SJCRH30 (cell line): ENCODE measurements at places on chromosomes 16 and 17. TPM values are rescaled to one million over a fixed set of nuclear protein-coding genes. Genes with fewer than 3 reads are reported as not detected.

Gene UMOD
- not detected in 2 replicates for total RNA-seq

Gene TBX21
- total RNA-seq = not detected in 2 replicates

- no peak for DNase-seq
Measured at GRCh38 chr16:15620611-15621195, 22.3 kb downstream of the MARF1 start.

DNA sequence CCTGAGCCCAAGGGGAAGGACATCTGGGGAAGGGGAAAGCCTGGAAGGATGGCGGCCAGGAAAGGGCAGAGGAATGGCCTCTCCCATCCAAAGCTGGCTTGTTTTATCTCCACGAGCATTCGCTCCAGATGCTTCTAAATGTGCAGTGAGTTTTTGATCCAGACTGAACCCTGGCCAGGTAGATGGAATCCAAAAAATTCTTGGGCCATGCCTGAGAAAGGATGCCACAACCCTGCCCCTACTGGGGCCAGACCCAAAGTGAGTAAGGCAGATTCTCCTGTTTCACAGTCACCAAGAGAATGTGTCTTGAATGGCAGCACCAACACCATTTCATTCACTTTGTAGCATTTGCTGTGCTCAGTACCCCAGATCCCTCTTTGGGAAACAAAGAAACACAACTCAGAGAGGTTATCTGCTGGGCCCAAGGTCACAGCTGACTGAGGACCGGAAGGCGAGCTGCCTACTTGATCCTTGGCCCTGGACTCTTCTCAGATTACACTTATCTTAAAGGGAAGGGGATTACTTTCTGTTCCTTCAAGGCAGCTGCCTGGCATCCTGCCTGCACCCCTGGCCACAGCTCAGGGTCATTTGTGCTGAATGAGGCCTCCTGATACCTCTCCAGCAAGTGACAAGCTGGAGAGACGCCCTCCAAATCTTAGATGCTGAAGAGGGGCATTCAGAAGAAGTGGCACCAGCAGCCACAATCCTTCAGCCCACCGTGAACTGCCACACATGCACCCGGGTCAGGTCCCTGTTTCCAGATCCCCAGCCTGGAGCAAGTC, 3.6 kb downstream of the LRRC75A start:
- peak; percentile 72 for DNase-seq

DNA sequence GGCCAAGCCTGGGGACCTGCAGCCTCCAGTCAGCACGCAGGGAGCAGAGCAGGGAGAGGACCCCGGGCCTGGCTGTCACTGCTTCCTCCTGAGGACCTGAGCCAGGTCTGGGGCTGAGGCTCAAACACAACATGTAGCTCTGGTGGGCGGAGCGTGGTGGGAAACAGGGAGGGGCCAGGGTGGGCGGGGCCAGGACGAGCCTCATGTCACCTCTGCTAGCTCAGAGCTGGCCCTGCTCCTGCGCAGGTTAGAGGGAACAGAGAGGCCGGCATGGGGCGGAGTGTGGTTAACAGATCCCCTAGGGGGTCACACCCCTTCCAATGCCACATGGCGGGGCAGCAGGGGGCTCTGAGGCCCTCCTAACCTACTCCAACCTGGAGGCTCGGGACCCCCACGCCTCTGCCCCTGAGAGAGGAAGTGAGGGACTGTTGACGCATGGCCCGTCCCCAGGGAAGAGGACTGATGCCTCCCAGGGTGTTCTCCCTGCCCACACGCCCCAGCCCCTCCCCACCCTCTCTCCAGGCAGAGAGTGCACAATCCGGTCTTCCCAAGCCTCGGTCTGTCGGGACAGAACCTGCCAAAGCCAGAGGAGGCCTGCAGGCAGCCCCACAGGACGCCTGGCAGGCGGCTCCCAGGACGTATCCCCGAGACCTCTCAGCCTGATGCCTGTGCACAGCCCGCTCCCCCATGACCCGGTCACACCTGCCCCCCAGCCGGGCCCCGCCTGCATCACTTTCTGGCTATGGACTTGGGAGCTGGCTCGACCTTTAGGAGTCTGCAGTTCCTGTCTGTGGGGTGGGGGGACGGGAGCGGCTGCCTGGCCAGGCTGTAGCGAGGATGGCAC, 15.2 kb downstream of the PIEZO1 start:
- DNase-seq = peak; percentile 60

- no peak for DNase-seq
Measured at GRCh38 chr17:3282901-3283300, 15.3 kb downstream of the OR3A1 start.

DNA sequence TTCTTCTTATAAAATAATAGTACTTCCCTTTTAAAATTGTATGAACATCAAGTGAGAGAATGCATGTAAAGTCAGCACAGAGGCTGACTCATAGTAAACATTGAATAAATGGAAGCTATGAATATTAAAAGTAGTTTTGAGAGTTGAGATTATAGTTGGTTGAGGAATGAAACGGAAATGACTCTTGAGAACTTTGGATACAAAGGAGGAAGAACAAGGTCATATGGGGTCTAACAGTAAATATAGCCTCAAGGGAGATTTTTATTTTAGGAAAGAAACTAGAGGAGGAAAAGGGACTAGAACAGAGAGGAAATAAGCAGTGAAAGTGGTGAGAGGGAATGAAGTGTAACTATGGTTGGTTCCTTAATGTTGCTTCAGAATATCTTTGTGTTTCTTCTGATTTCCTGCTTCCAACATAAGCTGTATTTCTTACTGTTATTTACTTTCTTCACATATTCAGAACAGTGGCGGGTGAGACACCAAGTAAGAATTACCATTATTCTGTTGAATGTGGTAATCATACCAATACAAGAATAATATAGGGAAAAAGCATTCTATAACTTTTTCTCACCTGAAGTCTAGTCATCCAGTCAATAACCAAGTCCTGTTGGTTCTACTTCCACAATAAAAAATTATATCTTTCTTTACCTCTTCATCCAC, 165.1 kb downstream of the CHD9 start:
- no peak for DNase-seq

DNA sequence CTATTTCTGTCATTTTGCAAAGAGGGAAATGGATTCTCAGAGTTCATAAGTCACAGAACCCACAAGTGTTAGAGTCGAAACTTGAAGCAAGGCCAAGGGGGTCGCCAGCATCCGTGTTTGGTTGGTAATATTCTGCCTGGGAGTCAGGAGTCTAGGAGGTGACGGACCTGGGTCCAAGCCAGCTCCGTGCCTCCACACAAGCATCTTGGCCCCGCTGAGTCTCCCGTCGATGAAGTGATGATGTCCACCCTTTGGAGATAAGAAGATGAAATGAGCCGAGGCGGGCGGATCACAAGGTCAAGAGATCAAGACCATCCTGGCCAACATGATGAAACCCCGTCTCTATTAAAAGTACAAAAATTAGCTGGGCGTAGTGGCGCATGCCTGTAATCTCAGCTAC, 53.2 kb upstream of the TNRC6C start:
- no peak for DNase-seq

DNA sequence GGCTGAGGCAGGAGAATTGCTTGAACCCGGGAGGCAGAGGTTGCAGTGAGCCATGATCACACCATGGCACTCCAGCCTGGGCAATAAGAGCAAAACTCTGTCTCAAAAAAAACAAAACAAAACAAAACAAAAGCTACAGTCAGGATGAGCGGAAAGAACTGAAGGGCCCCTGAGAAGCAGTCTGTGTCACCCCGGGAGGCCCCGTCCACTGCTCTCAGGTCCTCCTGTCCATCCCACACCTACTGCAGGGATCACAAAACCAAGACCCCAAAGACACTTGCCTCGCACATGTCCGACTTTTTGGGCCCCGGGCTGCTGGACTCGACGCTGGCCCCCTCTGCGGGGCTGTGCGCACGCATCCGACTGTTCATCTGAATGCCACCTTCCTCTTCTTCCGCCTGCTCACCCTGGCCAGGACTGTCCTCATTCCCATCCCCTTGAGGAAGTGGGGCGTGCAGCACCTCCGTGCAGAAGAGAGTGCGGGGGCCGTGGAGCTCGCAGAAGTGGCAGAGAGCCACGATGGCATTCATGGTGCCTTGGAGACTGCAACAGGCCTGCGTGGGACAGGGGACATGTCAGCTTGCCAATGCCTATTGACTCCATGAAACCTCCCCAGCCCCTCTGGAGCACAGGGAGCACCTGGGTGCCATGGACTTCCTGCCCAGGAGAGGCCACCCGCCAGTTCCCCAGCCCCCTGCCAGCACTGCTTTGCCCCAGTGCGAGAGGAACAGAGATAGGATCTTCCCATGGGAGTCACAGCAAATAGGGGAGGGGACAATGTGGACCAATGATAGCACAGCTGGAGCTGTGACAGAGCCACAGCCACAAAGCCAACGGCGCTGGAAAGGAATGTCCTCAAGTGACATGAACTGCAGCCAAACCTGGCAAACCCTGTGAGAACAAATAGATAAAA, 9.1 kb downstream of the FLCN start:
- DNase-seq = no peak

- DNase-seq = no peak
Measured at GRCh38 chr16:83473926-83474650, 333.7 kb upstream of the HSBP1 start.

DNA sequence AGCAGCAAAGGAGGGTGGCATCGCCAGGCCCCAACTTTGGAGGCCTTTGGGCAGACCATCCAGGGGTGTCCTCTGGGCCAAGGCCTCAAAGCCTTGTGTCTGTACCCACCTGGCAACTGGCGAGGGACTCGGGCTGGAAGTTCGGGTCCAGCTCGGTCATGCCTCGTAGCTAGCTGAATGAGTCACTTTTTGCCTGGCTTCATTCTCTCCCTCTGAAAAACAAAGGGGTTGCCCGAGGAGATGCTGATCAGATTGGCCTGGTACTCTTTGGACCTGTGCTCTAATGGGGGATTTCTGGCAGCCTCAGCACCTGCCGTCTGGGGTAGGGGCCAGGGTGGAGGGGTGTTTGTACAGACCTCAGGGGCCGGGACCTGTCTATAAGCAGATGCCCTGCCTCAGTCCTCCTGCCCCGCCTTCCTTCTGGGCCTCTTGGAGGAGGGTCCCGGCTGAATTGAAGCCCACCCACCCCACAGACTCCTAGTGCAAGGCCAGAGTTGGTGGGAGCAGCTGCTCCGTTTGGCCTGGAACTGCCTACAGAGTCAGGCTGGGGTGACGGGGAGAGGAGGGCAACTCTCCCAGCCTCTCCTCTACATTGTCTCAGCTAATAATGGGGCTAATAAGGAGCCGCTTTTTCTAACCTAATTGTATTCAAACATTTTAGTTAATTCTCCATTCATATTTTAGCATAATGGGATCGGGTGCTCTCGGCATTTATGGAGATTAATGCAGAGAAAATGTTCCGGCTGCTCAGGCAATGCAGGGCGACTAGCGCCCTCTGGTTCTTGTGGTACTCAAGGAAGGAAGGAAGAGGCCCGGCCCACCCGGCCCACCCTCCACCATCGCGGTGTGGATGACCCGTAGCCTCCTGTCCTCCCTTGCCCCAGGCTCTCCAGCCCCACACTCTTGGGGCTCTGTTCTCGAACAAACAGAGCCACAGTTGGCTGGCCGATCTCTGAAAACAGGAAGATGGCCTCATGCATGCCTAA, 21.4 kb upstream of the ABCC3 start:
- no peak for DNase-seq

Gene HNF1B
- not detected in 2 replicates for total RNA-seq

Gene CLEC19A
- total RNA-seq = not detected in 2 replicates

Gene SEPTIN12
- total RNA-seq = not detected in 2 replicates

DNA sequence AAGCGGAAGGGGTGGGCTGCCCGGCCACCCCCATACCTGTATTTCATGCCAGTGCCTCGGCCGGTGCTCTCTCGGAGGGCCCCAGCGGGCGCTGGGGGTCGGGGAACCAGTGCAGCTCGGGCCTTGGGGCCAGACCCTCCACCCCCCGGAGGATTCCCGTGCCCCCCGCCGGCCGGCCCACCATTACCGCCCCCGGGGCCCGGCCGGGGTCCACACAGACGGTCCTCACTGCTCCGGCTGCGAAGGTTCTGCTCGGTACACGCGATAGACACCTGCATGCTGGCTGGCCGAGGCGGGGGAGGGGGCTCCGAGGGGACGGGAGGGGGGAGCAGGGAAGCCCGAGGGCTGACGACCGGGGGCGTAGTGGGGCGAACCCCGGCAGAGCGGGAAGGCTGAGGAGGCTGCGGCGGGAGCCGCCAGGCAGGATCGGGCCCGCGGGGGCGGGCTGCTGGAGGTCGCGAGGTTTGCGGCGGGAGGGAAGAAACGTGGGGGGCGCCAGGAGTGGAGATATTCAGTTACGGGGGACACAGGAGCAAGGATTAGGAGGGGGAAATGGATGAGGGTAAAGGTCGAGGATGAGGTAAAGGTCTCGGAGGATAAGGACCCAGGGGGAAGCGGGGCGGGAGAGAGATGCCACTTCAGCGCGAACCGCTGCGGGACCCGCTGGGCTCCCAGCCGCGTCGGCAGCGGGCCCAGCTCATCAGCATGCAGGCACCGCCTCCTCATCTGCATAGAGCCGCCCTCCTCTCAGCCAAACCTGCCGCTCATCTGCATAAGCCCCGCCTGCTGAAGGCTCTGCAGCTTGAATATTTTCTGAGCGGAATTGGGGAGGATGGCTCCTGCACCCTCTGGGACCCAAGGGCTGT, at the start of gene KCNAB3:
Gene KCNAB3 (minus strand): TSS at position 699 of the 866 bp plus-strand sequence. CDS start 421 bp downstream, at position 278.
- no peak for DNase-seq

- no peak for DNase-seq
Measured at GRCh38 chr17:970364-970763, 9.2 kb downstream of the NXN start.

- DNase-seq = no peak
Measured at GRCh38 chr16:48318630-48319029, 66.6 kb downstream of the SIAH1 start.

Gene C17orf67
- total RNA-seq = 0.76 and 1.5 TPM in 2 replicates

GRCh38 chr17:12789075-12789480, 220 bp upstream of the ARHGAP44 start:
- DNase-seq = no peak

DNA sequence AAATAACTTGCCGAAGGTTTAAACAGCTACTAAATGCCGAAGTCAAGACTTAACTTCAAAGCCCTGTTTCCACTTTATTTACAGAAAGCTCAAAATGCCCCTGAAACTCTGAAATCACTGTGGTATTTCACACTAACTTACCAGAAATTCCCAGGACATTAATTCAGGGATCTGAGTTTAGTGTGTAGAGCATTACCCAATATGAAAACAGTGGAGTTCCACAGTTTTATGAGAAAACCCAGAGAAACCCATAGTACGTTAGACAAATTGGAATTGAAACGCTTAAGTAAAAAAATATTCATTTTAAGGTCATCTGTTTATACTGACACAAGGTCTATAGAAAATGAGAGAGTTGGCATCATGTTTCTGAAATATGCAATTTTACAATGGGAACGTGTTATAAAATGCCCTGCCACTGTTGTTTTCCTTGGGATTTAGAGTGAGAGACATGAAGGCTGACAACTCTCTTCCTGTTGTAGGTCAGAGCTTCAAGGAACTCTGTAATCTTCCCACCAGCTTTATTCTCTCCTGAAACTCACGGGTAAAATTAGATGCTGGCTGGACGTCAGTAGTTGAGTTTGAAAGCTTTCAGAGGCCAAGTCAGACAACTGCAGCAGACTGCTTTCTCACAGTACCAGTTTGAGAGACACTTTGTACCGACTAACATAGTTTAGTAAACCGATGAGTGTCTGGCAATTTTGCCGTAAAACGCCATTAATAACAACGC, 139.4 kb upstream of the TBX2 start:
- peak; percentile 39 for DNase-seq

Gene RCVRN
- total RNA-seq = 0.06 TPM in 1 of 2 replicates, not detected in the other

GRCh38 chr17:5097101-5097834, 14.4 kb downstream of the ZNF232 start:
- no peak for DNase-seq

- peak; percentile 91 for DNase-seq
Measured at GRCh38 chr17:82021107-82021899, 1.4 kb downstream of the CENPX start.

GRCh38 chr16:65120831-65121721, 787 bp downstream of the CDH11 start:
- peak; percentile 54 for DNase-seq
